ENCODE measurements at places on chromosomes 5 and 9.

DNA sequence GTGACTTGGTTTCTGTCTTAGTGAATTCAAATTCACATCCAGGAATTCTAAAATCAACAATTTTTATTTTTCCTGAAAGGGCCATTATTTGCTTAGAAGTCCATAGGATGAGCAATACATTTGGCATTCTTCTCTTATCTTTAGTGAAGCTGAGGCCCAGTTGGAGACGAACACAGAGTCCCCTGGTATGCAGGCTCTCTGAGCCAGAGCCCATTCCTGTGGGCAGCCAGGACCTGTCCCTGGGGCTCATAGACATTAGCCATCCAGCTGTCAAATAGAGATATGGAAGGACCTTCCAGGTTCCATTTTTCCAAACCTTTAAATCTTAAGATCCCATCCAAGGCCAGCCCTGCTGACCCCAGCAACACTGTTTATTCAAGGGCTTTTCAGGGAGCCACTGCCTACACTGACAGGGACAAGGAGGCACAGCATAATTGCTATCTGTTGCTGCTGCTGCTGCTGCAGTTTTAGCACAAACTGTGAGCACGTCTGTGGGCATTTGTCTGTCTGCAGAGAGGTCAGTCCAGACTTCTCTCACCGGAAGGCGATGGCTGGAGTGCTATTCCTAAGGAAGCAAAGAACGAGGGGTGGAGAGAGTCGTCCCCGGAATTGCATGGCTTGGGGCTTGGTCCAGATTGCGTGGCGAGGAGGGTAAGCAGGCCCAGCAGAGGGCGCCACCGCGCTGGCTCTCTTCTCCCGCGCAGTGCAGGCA lies 639.0 kb downstream of the CCDC171 start:
- no peak for DNase-seq

GRCh38 chr9:34503406-34503805 lies 19.4 kb downstream of the ENHO start:
- no peak for DNase-seq

DNA sequence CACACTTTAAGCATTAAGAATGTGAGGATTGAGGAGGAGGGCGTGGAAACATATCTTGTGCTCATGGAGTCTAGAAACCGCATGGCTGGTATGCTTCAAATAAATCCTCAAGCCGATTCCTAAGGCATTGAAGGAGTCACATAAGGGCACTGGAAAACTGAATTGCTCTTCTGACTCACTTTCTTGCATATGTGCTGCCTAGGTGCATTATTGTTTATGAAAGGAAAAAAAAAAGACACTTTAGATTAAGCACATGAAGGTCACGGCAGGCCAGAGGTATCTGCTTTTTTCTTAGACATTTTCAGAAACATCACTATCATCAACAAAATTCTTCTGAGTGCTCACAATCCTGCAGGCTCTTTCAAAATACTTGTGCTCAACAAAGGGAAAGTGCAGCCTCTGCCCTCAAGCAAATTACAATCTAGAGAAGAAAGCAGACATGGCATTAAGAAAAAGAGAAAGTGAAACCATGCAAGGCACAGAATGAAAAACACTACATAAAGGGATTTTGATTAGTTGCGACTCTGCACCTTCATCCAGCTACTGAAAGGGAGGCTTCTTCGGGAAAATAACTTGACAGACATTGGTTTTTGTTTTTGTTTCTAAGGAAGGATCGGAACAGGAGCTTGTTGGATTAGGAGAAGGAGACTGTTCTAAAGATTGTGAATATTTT lies 2117.6 kb downstream of the MAT2B start:
- no peak for DNase-seq

- DNase-seq: no peak
Observed at GRCh38 chr9:107161338-107161737, 121.7 kb upstream of the RAD23B start.

DNA sequence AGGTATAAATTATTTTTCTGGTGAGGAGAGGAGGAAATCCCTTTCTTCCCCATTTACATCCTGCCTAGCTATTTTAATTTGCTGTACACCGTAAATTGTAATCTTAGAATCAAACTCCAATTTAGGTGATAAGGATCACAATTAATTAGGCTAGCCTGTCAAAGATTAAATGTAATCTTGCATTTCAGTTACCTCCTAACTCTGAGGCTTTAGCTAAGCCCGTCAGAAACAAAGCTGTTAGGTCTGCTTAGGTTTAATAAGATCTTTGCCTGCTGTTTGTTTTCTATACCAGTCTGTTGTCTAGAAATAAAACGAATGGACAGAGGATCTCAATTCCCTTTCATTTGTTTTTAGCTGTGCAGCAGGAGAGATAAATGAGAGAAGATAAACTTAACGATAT lies 51.5 kb downstream of the PIK3R1 start:
- DNase-seq: no peak

DNA sequence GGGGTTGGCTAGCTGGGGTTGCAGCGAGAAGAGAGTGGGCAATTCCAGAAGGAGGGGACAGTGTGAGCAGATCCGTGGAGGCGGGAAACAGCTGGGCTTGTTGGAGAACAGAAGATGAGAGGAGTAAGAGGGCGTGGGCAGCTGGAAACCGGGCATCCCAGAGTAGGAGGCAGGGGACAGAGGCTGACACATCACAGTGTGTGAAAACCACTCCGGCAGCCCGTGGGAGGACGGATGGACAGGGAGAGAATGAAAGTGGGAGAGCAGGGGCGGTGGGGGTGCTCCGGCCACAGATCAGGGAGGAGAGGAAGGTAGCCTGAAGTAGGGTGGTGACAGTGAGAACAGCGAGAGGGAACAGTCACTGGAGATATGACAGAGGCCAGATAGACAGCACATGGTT lies 8.3 kb upstream of the PSMB7 start:
- DNase-seq: no peak

GRCh38 chr5:110751902-110752762 lies 13.3 kb downstream of the SLC25A46 start:
- DNase-seq: no peak

GRCh38 chr9:2765250-2765880 lies 48.1 kb downstream of the KCNV2 start:
- DNase-seq: no peak

GRCh38 chr5:143495110-143495509 lies 91.6 kb upstream of the NR3C1 start:
- no peak for DNase-seq

GRCh38 chr5:78983601-78984438 lies 1.3 kb downstream of the ARSB start:
- DNase-seq: no peak

- no peak for DNase-seq
Observed at GRCh38 chr5:131814990-131815389, 18.2 kb upstream of the FNIP1 start.

GRCh38 chr5:168752416-168753190 lies 173.4 kb upstream of the PANK3 start:
- DNase-seq: no peak

DNA sequence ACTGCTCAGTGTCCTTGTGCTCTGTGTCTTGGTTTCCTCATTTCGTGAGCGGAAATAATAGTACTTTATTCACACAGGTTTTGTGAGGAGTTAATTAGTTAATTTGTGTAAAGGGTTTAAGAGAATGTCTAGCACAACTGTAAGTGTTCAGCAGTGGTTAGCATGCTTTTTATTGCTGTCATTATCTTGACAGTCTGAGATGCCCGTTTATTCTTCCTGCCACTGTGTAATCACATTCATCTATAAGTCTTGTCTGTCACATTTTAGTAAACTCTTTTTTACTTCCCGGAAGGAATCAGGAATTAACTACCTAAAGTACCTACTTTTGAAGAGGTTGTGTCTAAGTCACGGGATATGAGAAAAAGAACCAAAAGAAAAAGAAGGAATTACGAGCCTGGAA lies 38.0 kb downstream of the IQGAP2 start:
- no peak for DNase-seq

DNA sequence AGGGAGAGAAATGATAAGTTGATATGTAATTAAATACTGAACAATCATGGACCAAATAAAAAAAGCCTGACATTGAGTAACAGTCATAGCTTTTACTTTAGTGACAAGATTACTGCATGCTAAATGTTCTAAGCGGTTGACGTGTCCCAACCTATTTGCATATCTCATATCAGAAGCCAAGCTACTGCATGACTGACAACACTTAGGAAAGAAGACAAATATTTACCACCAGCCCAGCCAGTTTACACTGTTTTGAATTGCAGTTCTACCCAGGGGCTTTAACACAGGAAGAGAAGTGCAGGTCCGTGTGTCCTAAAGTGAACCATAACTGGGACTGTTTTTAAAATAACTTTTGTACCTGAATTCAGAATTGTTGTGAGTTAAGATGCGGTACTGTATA lies 219.9 kb downstream of the PRDM9 start:
- no peak for DNase-seq

DNA sequence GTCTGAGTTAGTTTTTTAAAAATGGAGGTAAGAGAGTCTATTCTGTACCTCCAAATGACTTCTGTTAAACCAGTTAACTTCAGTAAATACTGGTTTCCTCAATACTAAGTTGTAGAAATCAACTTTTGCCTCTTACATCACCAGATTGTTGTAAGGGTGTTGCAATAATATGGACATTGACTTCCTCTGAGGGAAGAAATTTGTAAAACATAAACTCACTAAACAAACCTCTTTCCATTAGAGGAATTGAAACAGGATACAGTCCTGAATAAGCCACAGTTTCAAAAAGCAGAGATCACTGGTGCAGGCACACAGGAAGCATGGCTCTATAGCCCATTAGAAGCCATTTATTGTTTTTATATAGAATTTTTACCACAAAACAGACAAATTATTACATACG lies 32.7 kb upstream of the SLCO6A1 start:
- no peak for DNase-seq

DNA sequence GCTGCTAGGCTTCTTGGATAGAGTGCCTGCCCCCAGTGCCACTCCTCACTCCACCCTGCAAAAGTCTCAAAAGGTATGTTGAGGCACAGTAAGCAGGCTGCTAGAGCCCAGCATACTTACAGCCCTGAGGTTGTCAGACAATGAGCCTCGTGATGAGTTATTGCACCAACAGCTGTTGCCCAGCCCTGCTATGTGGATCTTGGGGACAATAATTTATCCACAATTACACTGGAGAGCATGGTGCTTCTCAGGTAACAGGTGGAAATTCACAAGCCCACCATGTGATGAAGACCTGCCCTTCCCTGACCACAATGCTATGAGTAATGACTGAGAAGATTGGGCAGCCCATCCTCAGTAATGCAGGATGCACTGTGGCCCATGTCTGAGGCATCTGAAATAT lies 36.5 kb downstream of the KCNIP1 start:
- no peak for DNase-seq

GRCh38 chr5:136193322-136193935 lies 467 bp upstream of the SMIM32 start:
- no peak for DNase-seq

- DNase-seq: no peak
Observed at GRCh38 chr5:80777347-80778287, 122.8 kb upstream of the DHFR start.

- no peak for DNase-seq
Observed at GRCh38 chr9:35164711-35165110, 2.9 kb downstream of the UNC13B start.

GRCh38 chr5:6490246-6490645 lies 41.6 kb downstream of the UBE2QL1 start:
- no peak for DNase-seq

DNA sequence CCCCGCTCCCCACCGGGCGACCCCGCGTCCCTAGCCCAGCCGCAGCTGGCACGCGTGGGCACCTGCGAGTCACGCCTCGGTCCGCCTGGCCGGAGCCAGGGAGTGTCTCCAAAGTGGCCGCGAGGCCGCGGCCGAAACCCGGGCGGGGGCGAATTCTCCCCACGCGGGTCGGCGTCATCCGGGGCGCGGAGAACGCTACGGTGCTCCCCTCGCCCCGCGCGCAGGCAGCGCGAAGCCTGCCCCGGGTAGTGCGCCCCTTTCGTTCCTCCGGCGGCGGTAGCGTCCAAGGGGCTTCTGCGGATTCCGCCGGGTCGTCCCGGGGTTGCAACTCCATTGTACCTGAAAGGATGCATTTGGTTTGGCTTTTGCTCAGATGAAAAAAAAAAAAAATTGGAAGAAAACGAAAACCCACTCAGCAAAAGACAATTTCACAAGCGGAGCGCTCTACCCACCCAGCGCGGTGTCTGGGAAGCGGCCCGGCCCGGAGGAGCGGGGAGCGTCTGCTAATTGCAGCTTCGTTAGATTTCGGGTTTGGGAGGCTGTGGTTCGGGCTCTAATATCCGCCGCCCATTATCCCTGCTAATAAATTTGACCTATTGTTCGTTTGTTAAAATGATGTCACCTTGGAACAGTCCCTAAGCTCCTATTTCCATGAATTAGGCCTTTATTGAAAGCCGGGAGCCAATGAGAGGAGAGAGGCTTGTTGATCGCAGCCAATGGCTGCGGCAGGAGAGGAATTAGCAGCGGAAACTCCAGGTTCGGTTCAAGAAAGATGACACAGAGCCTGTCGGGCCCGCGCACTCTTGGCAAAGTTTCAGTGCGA lies at the start of gene TLX3:
TLX3 (plus strand) TSS at position 796 of the 823 bp plus-strand sequence. CDS start 118 bp downstream, outside the sequence.
- DNase-seq: no peak

- DNase-seq: no peak
Observed at GRCh38 chr5:154386952-154387629, 58.7 kb upstream of the SAP30L start.

DNA sequence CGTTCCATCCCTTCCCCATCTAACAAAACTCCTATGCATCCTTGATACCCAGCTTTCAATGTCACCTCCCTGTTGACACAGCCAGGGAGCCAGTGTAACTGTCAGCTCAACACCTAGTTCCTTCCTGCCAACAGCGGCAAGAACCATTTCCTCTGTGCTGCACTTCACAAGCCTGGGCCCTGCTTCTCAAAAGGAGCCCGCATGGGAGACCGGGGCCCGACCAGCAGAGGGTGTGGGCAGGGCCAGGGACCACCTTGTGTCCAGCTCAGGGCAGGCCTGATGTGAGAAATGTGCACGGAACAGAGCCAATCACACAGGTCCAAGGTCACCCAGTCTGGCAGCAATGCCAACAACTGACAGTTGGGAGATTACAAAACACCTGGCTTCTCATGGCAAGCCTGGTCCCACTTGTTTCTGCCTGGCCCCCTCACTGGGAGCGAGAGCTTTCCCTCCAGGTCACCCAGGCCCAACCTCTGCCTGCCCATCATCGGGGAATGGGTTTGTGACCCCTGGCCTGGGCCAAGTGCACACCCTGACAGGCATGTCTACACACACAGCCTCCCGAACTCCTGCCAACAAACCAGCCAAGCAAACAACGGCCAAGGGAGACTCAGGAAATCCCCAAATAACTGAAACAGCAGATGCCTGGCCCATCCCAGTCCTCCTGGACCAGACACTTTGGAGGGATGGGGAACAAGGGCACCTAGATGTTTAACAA lies 3.1 kb downstream of the RNF44 start:
- no peak for DNase-seq

GRCh38 chr5:155089643-155090042 lies 76.1 kb downstream of the KIF4B start:
- no peak for DNase-seq

DNA sequence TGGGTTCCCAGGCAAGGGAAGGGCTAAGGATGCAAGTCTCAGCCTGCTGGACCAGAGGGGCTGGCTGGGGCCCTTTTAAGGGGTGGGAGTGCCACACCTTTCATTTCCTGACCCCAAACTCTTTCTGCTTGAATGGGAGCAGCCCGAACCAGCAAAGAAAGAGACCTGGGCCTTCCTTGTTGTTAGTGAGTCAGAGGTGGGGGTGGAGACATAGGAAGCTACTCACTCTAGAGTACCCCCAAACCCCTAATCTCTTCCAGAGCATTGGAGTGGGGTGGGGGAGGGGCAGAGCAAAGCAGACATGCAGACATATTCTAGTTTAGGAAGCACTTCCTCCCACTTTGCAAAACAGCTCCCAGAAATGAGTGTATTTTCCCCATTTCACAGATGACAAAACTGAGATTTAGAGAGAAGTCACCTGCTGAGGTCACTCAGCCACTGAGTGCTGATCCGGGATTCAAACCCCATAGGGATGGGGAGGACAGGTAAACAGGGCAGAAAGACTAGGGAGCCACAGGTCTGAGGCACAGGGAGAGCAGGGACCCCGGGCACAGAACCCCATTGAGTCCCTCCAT lies 6.0 kb upstream of the AQP3 start:
- DNase-seq: no peak
